MCF 10A (cell line): ENCODE measurements at places on chromosomes 11 and 22.
A peak's percentile ranks its signal among the peaks of the same experiment; 100 is the strongest.

GRCh38 chr22:42683578-42684283 lies 34.5 kb upstream of the CYB5R3 start:
- peaks cover 36% of the 10 kb centered on the region for H3K4me1 ChIP-seq
- H3K27ac ChIP-seq = no peak overlapping the region
- peaks cover 4% of the 10 kb centered on the region for H3K36me3 ChIP-seq
- DNase-seq = no peak
- H3K27me3 ChIP-seq = no peaks in the 10 kb centered on the region

DNA sequence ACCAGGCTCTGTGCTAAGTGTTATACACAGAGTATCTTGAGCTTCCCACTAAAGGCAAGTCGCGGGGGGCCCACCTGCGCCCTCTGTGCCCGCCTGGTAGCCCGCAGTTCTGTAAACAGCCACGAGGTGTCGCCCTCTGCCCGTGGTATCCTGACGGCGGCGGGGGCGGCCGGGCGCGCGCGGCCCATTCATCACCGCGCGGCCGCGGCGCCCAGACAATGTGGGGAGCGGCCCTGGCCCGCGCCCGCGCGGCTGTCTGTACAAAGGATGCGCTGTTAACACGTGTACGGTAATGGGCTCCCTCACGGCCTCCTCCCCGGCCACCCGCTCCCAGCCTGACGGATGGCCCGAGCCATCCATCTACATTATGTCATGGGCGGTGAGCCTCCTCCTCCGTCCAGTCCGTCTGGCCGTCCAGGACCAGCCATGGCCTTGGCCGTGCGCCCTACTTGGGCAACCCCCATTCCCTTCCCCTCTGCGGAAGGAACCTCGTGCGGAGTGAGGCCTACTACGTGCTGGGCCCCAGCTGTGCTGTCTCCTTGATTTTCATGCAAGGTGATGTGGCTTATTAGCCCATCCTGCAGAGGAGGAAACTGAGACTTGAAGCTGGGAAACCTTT lies 99.4 kb downstream of the MIAT start:
- no peaks in the 10 kb centered on the region for H3K36me3 ChIP-seq
- DNase-seq = peak; percentile 11
- no peak overlapping the region for H3K4me3 ChIP-seq
- H3K4me1 ChIP-seq = no peaks in the 10 kb centered on the region
- no peak overlapping the region for H3K27ac ChIP-seq

- H3K36me3 ChIP-seq = no peaks in the 10 kb centered on the region
- no peaks in the 10 kb centered on the region for H3K27me3 ChIP-seq
- no peak overlapping the region for H3K4me3 ChIP-seq
- no peak overlapping the region for H3K27ac ChIP-seq
- no peak for DNase-seq
Observed at GRCh38 chr11:134374171-134374570, 37.9 kb downstream of the B3GAT1 start.

- H3K27me3 ChIP-seq = no peaks in the 10 kb centered on the region
- H3K36me3 ChIP-seq = peaks cover 52% of the 10 kb centered on the region
- H3K4me3 ChIP-seq = no peak overlapping the region
- H3K4me1 ChIP-seq = peaks cover 19% of the 10 kb centered on the region
Observed at GRCh38 chr11:59574467-59574866, 41.1 kb downstream of the OSBP start.

GRCh38 chr22:26406118-26406517 lies 22.9 kb upstream of the ASPHD2 start:
- no peak for DNase-seq
- no peaks in the 10 kb centered on the region for H3K27me3 ChIP-seq
- H3K27ac ChIP-seq = no peak overlapping the region
- no peaks in the 10 kb centered on the region for H3K4me1 ChIP-seq
